ENCODE measurements at places on chromosomes 1 and 21.

- no peak for DNase-seq
Observed at GRCh38 chr21:38306433-38307141, 49.8 kb downstream of the KCNJ15 start.

DNA sequence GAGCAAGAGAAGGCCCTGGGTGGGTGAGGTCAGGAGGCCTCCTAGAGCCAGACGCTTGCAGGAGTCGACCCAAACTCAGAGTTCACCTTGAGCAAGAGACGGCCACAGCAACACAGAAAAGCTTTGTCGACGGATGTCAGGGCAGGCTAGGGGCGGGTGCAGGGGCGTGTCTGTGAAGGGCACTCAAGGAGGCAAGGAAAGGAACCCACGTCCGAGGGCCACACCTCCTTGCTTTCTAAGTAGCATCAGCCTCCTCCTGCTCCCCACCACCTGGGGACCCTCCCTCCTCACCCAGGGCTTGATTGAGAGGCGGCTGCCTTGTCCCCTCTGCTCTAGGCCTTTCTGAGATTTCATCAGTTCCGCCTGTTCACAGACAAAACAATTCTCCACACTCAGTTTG lies 92.1 kb downstream of the OMA1 start:
- peak; percentile 77 for DNase-seq

DNA sequence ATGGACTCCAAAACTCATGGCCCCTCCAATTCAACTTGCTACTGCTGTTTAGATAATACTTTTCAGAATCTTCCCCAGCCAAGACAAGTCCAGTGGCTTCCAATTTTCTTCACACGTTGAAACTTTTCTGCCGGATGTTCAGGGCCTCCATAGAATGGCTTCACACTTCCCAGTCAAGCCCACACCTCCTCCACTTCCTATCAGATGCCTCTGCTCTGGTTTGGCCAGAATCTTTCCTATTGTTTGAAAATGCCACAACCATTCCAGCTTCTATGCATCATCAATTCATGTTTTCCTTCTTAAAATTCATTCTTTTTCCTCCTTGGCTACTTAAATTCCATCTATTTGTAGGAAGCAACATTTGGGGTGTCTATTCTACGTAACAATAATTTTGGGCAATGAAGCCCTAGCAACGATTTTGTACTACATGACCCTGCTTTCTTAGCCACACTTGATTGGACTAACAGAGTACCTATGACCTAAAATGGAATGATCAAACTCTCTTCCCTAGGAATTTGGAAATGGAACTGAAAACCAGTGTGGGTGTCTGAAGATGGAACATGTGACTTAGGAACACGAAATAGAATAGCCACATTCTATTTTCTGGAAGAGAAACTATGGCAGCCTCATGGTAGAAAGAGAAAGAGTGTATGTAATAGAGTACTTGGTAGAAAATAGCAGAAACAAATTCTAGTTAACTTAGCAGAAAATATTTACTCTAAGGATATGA lies 74.1 kb upstream of the CNIH3 start:
- DNase-seq = no peak

GRCh38 chr21:23127973-23128372 lies 2129.8 kb downstream of the NCAM2 start:
- peak; percentile 66 for DNase-seq

DNA sequence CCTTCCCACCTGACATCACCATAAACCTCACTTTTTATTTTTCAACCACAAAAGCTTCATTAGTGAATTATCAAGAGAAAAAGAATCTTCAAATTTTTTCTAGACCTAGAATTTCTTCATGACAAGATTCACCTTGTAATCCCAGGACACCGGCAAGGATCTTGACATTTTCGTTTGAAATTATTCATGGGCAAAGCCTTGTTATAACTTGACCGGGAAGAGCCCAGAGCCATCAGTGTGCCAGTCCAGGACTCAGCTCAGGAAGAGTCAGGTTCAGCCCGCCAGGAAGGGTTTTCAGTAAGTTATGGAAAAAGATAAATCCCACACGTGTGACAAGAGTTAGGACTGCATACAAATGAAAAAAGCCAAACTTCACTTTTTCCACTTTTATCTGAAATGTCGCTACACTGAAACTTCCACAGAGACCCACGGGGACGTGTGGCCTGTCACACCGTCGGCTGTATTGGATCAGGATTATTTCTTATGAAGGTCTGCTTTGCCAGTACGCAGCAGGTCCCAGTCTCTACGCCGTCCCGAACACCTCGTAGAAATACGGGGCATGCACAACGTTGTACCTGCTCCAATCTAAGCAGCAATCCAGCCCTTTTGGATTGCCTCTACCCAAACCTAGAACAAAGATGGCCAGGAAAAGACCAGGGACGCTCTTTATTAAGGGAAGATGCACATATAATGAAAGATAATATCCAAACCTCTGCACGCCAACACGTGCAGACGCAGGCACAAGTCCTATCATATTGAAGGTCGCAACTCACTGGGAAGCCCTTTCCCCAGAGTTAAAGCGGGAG lies 916 bp downstream of the F3 start:
- no peak for DNase-seq

DNA sequence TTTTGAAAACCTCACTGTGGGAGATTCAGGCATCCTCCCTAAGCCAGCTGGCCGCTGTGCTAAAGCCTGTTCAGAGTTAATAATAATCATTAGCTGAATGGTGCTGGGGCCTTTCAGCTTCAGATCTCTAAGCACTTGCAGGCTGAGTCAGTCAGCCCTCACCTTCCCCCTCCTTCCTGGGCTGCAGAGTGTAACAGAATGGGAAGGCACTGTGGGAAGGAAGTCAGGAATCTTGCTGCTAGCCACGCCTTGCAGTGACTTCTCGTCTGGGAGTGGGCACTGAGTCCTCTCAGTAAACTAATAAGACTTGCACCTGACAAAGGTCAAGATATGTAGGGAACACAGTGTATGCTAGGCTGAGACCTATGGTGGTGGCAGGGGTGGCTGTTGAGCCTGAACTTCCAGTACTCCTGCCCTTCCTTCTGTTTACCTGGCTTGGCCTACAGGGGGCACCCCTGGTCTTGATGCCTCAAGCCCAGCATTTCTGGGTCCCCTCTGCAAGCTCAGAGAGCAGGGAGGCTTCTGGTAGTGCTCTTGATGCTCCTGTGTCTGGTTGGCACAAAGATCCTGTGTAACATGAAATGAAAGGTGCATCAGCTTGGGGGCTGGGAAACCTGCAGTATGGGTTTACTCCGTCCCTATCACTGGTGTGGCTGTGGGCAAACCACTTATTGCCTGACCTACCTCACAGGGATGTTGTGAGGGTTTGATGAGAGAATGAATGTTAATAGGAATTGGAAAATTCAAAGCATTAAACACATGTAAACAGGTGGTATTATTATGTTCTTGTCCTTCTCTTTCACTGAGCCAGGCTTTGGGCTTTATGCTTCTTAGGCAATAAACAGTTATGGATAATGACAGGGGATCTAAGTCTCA lies 6.0 kb downstream of the CYB561D1 start:
- peak; percentile 93 for DNase-seq

DNA sequence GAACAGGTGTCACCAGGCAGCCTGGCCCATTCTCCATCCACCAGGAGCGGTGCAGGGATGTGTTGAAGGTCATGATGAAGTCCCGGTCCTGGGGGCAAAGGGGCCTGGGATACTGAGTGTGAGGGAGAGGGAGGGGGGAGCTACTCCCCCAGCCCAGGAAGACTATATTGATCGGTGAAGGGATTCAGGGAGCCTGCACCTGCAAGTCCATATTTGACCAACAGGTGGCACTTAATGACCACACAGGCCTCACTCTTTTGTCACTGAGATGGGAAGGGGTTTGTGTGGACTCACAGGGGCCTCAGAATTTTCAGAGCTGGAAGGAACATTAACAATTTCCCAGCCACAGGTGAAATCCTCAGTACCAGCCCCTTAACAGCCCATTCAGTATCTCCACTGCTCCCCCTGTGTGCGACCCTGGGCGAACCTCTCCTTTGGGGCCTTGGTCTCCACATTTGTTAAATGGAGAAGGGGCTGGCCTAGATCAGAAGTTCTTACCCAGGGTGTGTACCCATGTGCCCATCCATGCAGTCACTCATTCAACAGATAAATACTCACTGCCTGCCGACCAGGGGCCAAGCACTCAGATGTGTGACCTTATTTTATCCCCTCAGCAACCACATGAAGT lies 55.6 kb downstream of the NKAIN1 start:
- DNase-seq = peak; percentile 91

GRCh38 chr1:179151908-179152682 lies 70.2 kb downstream of the TOR3A start:
- no peak for DNase-seq

DNA sequence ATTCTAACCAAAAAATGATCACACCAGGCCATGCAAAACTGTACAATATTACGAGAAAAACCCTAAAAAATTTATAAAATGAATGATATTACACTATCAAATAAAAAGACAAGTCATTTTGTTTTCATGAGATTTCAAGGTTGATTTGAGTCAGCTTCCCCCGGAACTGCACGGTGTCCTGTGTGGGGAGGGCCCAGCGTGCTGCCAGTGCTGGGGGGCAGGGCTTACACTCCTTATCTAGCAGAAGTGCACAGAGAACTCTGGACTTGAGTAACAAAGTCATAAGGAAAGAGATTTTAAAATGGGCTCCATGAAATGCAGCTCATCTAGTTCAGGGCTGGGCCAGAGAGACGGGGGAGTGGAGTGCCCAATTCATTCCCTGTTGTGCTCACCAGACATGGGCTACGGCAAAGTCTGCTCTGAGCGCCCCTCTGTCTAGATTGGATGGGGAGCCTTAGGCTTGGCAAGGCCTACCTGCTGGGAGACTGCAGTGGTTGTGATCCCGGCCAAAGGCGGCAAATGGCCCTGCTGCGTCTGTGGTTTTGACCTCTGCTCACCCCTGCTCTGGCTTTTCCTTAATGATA lies 50.1 kb downstream of the COQ8A start:
- DNase-seq = no peak

- no peak for DNase-seq
Observed at GRCh38 chr1:9207086-9207485, 27.5 kb upstream of the H6PD start.

DNA sequence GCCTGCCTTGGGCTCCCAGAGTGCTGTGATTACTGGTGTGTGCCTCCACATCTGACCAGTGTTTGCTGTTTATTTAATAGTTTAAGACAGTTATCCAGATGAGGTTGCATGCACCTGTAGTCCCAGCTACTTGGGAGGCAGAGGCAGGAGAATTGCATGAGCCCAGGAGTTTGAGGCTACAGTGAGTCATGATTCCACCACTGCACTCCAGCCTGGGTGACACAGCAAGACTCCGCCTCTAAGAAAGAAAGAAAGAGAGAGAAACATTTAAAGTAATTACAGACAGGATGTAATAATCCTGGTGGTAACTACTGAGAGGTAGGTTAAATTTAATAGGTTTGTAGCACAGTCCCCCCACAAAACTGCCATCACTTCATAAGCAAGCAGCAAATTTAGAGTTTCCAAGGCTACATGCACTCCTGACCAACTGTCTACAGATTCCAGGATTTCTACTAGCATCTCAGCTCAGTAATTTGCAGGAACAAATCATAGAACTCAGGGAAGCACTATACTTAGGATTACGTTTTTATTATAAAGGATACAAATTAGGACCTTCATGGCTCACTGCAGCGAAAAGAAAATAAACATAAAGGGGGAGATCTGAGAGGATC lies 89.6 kb downstream of the PKN2 start:
- no peak for DNase-seq

- DNase-seq = no peak
Observed at GRCh38 chr1:197235355-197235754, 32.7 kb upstream of the CRB1 start.

- no peak for DNase-seq
Observed at GRCh38 chr1:113401067-113401466, 10.8 kb downstream of the MAGI3 start.

- DNase-seq = no peak
Observed at GRCh38 chr1:181971424-181971823, 90.1 kb downstream of the ZNF648 start.

DNA sequence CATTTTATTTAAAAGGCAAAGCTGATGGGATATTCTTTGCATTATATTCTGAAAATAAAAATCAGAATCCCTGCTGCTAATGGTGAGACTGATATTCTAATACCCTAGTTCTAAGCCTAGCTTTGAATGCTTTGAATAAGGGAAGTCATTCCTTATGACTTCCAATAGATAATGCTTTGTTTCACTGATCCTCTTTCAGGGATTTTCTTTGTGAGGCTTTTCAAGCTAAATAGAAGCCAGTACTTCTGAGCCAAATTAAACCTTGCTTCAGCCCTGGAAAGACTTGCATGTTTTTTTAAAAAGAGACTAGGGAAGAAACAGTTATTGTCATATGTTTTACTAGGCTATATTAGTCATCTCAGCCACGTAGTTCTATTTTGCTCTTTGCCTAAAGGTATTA lies 68.5 kb upstream of the CACYBP start:
- DNase-seq = no peak

- no peak for DNase-seq
Observed at GRCh38 chr1:30819244-30819571, 61.6 kb upstream of the LAPTM5 start.
